ENCODE measurements at places on chromosomes 5 and 9.
A peak's percentile ranks its signal among the peaks of the same experiment; 100 is the strongest.

- DNase-seq, result no peak
Observed at GRCh38 chr9:3740690-3741419, 215.1 kb upstream of the RFX3 start.

GRCh38 chr9:27471789-27472188 lies 52.3 kb upstream of the IFNK start:
- no peak for DNase-seq

- DNase-seq, result peak; percentile 84
Observed at GRCh38 chr9:131530546-131530919, 530 bp downstream of the UCK1 start.

DNA sequence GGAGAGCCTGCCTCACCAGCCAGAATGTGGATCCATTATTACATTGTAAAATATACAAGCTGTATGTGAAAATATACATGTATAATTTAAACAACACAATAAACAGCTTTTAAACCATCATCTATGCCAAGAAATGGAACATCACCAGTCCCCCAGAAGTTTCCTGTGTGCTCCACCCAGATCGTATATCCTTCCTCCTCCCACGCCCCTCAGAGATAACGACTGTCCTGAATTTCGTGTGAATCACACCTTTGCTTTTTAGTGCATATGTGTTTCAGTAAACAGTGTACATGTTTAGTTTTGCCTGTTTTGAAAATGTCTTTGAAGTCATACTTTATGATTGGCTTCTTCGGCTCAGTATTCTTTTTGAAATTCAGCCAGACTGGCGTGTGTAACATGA lies 134.6 kb upstream of the MYO10 start:
- DNase-seq, result no peak

GRCh38 chr5:7395432-7395946 lies 449 bp upstream of the ADCY2 start:
- DNase-seq, result peak; percentile 21

DNA sequence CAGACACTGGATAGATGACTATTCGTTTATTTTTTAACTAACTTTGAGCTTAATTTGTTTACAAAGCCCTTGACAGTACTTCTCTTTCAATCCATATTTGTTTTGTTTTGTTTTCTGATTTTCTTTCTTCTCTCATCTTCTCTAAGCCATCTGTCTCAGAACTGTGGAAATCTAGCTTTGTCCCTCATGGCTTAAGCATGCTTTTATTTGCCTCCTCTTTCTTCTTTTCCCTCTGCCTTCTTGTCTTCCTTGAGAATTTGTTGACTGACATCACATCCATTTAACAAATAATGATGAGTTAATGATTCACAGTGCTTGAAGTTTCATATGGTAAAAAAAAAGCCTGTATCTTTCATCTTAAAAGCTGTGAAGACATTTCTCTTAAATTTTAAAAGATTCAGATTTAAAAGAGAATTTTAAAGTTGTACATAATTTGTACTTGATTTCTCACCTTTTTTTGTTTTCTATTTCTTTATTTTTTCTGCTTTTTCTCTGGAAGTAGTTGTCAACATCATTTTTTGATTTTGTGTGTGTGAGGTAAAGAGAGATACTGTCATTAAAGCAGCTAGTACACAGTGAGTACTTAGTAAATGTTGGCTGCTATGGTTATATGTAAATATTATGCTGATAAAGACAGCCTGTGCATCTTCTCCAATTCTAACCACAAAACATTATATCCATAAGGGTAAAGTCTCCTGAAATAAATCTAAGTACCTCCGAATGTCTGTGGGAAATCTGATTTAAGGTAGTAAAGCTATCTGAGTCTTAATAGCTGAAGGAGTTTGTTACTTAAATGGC lies 13.9 kb upstream of the SGCD start:
- DNase-seq, result no peak

- no peak for DNase-seq
Observed at GRCh38 chr5:139410993-139411828, 7.3 kb upstream of the SPATA24 start.

DNA sequence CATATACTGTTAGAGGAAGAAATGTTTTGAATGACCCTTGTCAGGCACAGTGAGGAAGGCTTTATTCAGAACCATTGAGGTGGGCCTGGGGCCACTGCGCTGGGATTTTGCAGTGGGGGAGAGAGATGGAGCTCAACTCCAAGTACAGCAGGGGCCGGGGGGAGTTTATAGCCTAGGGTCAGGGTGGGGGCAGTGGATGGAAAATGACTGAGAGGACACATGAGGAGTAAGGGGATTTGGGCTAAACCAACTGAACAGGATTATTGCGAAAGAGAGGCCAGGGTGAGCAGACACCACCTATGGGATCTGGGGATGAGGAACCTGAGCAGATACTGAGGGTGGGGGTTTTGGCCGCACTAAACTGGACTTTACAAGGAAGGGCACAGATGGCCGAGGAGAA lies 6.3 kb downstream of the CEP72 start:
- DNase-seq, result no peak

DNA sequence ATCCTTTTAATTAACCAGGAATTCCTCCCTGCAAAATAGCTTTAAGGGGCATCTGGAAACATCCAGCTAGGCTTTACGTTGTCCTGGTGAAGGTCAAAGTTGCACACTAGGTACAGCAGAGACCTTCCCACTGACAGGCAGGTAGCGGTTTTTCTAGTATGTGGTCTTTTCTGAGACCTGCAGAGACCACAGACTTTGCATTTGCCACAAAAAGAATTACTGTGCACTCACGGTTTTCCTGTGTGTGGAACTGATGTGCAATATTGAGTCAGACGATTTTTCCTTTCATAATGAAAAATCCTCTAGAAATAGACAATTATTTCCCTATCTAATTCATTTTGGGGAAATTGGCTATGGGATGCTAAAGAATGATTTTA lies 417.0 kb upstream of the ADAMTSL1 start:
- DNase-seq, result no peak

DNA sequence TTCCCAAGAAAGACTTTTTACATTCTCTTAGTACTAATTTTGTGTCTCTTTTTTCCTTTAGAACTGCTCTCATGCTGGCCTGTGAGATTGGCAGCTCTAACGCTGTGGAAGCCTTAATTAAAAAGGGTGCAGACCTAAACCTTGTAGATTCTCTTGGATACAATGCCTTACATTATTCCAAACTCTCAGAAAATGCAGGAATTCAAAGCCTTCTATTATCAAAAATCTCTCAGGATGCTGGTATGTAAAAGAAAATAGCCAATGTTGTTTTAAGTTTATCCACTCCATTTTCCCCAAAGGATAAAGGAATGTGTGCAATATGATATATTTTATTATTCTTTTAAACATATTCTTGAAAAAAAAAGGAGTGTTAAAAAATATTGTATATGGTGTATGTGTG lies 27.3 kb upstream of the TTC23L start:
- DNase-seq, result no peak

DNA sequence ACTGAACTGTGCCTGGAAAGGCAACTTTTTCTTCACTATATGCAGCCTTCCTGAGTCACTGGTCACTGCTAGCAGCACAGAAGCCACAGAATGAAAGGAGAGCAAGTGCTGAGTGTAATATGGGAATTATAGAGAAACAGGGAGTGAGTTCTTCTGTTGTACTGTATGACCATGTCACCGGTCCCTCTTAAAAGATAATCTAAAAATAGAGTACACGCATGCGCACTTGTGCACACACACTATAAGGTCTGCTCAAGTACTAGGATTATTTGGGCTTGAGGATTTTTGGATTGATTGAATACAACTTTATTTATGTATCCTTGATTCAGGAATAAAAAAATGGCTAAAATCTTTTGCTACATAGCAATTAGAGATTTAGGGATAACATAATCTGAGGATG lies 571.9 kb downstream of the PDE4D start:
- DNase-seq, result no peak

DNA sequence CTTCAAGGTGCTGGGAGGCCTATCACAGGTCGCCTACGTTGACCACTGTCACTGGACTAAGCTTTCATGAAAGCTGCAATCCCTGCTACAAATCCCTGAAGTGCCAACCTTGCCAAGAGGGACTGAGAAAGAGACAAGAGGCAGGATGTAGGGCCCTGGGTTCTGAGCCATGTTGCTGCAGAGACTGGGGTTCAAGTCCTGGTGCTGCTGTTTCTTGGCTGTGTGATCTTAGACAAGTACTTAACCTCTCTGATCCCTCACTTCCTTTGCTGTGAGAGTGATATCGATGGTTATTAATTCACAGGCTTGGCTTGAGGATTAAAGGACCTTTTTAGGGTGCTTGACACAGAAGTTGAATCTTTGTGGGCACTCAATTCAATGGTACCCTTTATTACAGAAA lies 15.5 kb downstream of the CSF1R start:
- no peak for DNase-seq
